ENCODE measurements at places on chromosomes 6 and 20.

GRCh38 chr6:48388044-48388443 is 277.0 kb upstream of the PTCHD4 start:
- no peak for DNase-seq

DNA sequence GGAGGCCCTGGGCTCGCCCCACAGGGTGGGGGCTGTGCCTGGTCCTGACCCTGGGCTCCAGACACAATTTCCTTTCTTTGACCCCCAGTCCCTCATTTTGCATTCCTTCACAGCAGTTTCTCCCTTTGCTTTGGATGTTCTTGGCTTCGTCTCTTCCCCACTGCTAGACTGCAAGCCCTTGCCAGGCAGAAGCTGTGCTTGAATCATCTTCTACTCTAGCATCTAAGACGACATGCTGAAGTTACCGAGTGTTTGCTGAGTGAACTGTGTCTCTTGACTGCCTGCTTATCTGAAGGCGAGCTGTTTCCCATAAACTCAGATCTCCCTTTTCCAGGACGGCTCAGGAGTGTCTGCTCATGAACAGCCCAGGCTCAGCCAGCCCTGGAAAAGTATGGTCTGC is 14.3 kb upstream of the SYNDIG1 start:
- DNase-seq = no peak

GRCh38 chr20:46715292-46715756 is 5.9 kb downstream of the SLC2A10 start:
- no peak for DNase-seq

- no peak for DNase-seq
Measured at GRCh38 chr20:10474606-10475184, 39.6 kb downstream of the SLX4IP start.

GRCh38 chr6:33903579-33903978 is 99.8 kb upstream of the MLN start:
- no peak for DNase-seq

GRCh38 chr6:5172897-5173474 is 87.8 kb downstream of the LYRM4 start:
- DNase-seq = no peak

- no peak for DNase-seq
Measured at GRCh38 chr20:9262653-9263194, 193.8 kb downstream of the PLCB4 start.

DNA sequence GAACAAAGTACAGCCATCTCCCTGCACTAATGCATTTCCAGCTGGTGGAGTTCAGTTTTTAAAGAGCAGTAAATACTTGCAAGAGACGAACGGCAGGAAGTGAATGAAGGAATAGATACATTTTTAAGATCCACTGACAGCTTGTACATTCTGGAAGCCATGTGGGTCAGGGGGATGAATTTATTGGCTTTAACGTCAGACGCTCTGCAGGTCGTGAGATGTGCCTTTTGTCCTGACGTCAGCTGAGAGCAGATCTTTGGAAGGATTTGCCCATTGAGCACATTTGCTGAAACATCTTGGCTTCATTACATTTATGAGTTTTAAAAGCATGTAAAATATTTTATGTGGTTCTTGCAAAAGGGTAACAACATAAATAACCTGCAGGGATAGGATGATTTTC is 29.5 kb upstream of the SALL4 start:
- no peak for DNase-seq

- DNase-seq = no peak
Measured at GRCh38 chr6:111602481-111603011, 3.1 kb downstream of the TRAF3IP2 start.

GRCh38 chr6:90160013-90160412 is 136.6 kb downstream of the BACH2 start:
- no peak for DNase-seq

GRCh38 chr6:43733471-43734293 is 36.3 kb upstream of the VEGFA start:
- DNase-seq = peak; percentile 65

DNA sequence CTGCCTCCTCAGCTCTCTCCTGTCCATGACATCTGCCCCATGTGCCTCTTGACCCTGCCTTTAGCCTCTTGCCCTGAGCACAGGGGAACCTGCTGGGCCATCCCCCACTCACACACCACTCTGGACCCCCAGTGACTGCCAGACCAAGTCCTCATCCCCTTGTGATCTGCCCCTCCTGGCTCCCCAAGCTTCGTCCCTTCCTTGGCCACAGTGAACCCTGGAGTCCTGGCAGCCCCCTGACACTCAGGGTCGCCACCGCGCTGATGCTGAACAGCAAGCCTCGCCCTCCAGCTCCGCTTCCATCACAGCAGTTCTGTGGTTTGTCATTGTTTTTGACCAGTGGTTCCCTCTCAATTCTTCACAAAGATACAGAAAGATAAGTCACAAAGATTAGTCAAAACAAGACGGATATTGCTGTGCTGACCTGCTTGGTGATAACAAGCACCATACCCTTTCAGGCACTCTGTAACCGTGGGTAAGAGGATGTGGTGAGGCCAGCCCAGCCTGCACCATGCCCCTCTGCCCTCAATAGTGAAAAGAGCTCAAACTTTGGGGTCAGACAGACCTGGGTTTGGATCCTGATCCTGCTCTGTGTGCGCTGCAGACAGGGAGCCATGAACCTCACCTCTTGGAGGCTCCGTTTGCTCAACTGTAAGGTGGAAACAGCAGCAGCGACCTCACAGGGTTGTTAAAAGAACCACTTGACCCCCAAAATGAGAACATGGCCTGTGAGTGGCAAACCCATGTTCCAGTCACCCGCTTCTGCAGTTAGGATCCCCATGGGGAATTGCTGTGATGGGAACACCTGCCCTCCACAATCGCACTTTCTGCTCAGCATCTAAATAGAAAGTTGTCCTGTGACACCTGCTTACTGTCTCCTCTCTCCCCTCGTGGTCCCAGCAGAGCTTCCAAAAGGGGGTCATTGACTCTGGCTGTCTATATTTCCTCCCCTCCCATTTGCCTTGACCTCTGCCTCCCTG is 114.5 kb downstream of the TOX2 start:
- DNase-seq = no peak

DNA sequence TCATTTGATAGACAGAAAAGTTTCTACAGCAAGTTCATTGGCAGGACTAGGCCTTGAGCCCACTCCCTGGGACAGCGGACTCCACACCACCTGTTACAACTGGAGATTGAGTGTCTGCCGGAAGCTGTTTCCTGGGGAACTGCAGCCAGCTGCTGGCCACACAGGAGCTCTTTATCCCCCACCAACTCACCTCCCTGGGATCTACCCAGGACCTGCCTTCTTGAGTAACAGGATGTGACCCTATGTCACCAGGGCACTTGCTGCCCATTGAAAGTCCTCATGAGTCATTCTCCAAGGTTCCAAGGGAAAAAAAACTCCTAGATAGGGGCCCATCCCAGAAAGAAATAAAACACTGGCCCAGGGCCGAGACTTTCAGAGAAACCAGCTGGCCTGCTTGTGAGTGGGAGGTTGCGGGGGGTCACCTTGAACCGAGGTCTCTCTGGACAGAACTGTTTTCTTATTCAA is 37.4 kb upstream of the SLC9A8 start:
- DNase-seq = peak; percentile 28

DNA sequence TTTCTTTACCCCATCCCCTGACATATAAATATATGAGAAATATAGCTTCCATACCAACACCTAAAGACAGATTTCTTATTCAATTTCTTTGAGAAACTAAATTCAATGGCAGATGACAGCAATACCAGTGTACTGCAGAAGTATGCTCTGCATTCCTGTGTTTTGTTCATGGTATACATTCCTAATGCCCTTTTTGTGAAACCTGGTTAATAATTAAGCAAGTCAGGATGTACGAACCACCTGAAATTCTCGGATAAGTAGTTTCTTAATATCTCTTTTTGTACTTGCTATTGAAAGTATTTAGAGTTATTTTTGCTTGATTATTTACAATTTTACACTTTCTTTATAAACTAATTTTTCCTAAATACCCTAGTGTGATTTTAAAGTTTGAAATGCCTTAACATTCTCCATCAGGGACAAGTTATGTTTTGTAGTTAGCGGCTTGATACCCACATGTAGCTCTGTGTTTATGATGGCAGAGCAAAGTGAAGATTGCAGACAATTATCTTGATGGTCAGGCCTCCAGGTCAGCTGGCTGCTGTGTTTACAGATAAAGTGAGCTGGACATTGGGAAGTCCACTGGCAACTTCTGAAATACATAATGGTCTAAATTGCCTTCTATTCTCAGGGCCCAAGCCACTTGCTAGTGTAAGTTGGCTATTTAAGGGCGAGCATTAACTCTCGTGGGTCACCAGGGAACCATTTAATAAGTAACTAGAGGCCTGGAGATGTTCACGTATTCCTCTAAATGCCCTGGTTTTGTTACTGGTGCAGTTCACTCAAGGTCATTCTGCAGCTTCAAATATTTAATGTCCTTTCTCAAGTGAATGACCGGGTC is 58.2 kb downstream of the PLCB1 start:
- no peak for DNase-seq

- no peak for DNase-seq
Measured at GRCh38 chr6:49524541-49524940, 24.8 kb downstream of the GLYATL3 start.

GRCh38 chr6:53058388-53059195 is 6.6 kb upstream of the FBXO9 start:
- no peak for DNase-seq

DNA sequence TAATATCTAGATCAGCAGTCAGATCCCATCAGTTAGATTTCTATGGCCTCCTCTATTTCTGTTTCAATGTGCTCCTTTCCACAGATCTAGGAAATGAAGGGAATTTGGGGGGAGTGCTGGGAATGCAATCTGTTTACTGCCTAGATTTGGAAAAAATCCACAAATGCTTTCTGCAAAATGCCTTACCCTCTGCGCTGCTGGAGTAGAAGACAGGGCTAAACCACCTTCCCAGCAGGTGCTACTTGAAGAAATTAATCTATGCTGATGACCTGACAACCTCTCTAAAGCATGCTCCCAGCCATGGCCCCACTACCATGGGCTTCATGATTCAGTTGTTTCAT is 46.2 kb downstream of the LY86 start:
- DNase-seq = no peak

DNA sequence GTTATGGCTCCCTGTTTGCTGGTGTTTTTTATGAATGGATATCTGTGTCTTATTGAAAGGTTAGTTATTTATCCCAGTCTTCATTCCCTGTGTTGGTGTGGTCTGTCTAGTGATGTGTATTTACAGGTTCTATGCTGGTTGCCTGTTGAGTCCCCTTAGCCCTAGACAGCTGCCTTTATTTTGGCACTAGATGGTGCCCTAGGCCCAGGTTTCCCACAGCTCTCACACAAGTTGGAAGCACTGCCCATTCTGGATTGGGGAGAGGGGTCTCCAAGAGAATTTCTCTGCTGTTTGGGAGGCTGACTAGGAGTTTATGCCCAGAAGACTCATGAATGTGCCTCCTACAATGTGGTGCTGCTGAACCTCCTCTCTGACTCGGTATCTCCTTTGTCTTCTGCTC is 12.4 kb downstream of the GRM1 start:
- DNase-seq = no peak

- DNase-seq = no peak
Measured at GRCh38 chr6:136016228-136017225, 165.0 kb downstream of the PDE7B start.

DNA sequence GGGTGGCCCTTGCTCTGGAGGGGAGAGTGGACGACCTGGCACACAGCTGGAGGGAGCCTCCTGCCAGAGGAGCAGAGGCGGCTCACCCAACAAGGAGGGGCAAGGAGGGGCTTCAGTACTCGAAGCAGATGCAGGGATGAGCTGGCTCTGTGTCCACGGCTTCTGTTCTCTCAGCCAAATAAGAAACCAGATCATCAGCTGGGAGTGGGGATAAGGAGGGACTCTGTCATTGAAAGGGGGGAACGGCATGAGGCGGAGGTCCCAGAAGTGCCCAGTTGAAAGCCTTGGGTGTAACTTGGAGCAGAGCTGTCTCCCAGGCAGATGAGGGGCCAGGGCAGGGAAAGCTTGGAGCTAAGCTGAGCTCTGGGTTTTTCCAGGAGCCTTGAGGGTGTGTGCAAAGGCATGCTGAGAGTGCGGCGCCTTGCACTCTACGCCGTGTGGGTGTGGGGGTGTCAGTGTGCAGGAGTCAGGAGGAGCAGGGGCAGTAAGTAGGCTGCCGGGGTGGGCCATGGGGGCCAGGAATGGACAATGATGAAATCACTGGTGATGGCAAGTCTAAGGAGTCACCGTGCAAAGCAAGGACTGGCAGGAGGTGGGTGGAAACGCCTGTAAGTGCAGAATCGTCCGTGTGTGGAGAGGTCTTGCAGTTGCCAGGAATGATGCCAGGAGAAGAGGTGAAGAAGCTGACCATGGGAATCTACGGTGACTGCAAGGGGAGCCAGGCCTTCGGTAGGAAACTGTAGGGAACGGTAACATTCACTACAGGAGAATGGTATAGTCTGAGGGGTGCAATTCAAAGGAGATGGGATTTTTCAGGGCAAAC is 85.4 kb upstream of the FOXQ1 start:
- no peak for DNase-seq

- no peak for DNase-seq
Measured at GRCh38 chr20:32965115-32965514, 39.1 kb downstream of the SUN5 start.

DNA sequence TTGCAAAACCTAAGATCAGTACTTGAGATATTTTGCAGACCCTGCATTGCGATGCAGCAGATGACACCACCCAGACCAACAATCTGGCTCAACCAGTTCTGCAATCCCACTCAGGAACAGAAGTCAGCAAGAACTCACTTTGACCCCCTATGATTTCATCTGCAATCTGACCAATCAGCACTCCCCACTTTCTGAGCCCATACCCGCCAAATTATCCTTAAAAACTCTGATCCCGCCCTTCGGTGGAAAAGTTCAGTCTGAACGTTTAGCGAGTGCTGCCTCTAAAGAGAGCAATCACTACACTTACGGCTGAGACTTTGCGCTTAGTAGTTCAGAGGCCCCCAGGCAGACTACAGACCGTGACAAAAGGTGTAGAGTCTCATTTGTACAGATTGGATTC is 17.3 kb upstream of the KIAA1586 start:
- DNase-seq = no peak

GRCh38 chr20:49935746-49936152 is 448 bp upstream of the RNF114 start:
- no peak for DNase-seq

GRCh38 chr6:102841060-102841459 is 1447.6 kb downstream of the GRIK2 start:
- DNase-seq = no peak

DNA sequence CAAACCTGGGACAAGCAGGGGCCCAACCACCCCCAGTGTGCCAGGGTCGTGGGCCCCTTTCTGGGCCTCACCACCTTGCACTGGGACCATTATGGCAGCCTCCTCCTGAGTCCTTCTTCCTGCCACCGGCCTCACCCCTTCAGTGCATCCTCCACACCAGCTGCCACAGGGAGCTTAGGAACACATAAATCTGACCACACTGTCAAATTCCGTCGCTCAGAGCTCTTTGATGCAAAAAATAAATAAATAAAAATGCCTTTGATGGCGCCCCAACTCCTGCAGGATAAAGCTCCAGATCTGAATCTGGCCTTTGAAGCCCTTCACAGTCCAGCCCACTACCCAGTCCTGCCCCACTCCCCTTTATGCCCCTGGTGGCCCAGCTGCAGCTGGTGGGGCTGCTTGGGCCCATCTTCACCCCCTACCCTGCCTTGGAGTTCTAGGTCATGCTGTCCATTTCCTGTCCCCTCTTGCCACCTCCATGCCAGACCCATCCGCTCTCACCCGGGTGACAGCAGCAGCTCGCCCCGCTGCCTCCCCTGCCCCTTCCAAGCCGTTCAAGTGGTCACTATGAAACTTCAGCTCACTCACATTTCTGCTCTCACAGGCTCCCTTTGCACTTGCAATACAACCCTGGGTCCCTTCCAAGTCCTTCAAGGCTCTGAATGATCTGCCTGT is 16.0 kb downstream of the MYH7B start:
- DNase-seq = no peak

GRCh38 chr20:44097521-44098255 is 89.3 kb downstream of the JPH2 start:
- no peak for DNase-seq

GRCh38 chr6:3450888-3451287 is 6.0 kb downstream of the SLC22A23 start:
- DNase-seq = no peak

All from CD4-positive, alpha-beta T cell treated with Interleukin-1 beta for 1 hour (primary cell).